Posterior vena cava (tissue), 2 donors: ENCODE measurements at places on chromosomes 12 and 14. TPM values are rescaled to one million over a fixed set of nuclear protein-coding genes. Genes with fewer than 3 reads are reported as not detected.

Gene BCL11B
- total RNA-seq, result 0.43 TPM

Gene CYP46A1
- total RNA-seq, result 1.3 TPM

Gene CDCA3
- total RNA-seq, result 0.46 TPM

Gene C12orf50
- 0.14 TPM for total RNA-seq

Gene CLEC9A
- not detected for total RNA-seq

Gene PLCZ1
- total RNA-seq, result not detected

Gene BCL2L14
- not detected for total RNA-seq

Gene CCDC177
- total RNA-seq, result not detected

Gene RERGL
- total RNA-seq, result 7.9 TPM

Gene AKT1
- 115 TPM for total RNA-seq

Gene ATF1
- 24.2 TPM for total RNA-seq

Gene DYNLL1
- 221 TPM for total RNA-seq

Gene LHX5
- total RNA-seq, result not detected

Gene TMEM121
- 2.2 TPM for total RNA-seq

Gene TEDC1
- total RNA-seq, result 7.9 TPM

Gene C12orf75
- total RNA-seq, result 120 TPM

Gene P2RX2
- total RNA-seq, result not detected
